Left ventricle myocardium superior (tissue), 1 donor: ENCODE measurements at places on chromosomes 3 and 15. TPM values are rescaled to one million over a fixed set of nuclear protein-coding genes. Genes with fewer than 3 reads are reported as not detected.

The TMEM158 gene
- 0.82 TPM for total RNA-seq

The ZNF80 gene
- total RNA-seq: not detected

The SLCO3A1 gene
- 52.8 TPM for total RNA-seq

The SEMA3B gene
- 20.6 TPM for total RNA-seq

The CALML4 gene
- total RNA-seq: 0.99 TPM

The NANOGP8 gene
- not detected for total RNA-seq

The WDR93 gene
- total RNA-seq: not detected

The CSNK1G1 gene
- 8.2 TPM for total RNA-seq

The C3orf52 gene
- 1.7 TPM for total RNA-seq

The GTF2E1 gene
- total RNA-seq: 11.4 TPM

The NUP210 gene
- total RNA-seq: 3.9 TPM

The GOLGA8Q gene
- 1.1 TPM for total RNA-seq

The ARHGEF26 gene
- total RNA-seq: 1.4 TPM

The MAGEL2 gene
- 0.05 TPM for total RNA-seq

The ISLR2 gene
- total RNA-seq: 2.2 TPM

The KBTBD8 gene
- total RNA-seq: 5.8 TPM

The GUCA1C gene
- total RNA-seq: 1.8 TPM

The CGNL1 gene
- 15.2 TPM for total RNA-seq

The TSPAN3 gene
- 97.1 TPM for total RNA-seq

The CACNA1D gene
- 1.0 TPM for total RNA-seq

The CAV3 gene
- total RNA-seq: 28.2 TPM

The STRC gene
- not detected for total RNA-seq

The KNSTRN gene
- 10.1 TPM for total RNA-seq

The CCDC80 gene
- 80.0 TPM for total RNA-seq

The IGF2BP2 gene
- total RNA-seq: 16.7 TPM

The MED12L gene
- total RNA-seq: 0.10 TPM

The LRRC2 gene
- total RNA-seq: 122 TPM

The RBP2 gene
- not detected for total RNA-seq

The MCTP2 gene
- total RNA-seq: 2.1 TPM

The CCR8 gene
- total RNA-seq: not detected

The SKOR1 gene
- 0.07 TPM for total RNA-seq

The KBTBD13 gene
- 10.6 TPM for total RNA-seq

The SLC12A1 gene
- not detected for total RNA-seq

The MEX3B gene
- total RNA-seq: 3.6 TPM

The TAGLN3 gene
- total RNA-seq: not detected

The PRICKLE2 gene
- 4.1 TPM for total RNA-seq

The FANCD2 gene
- 1.6 TPM for total RNA-seq

The CHMP2B gene
- total RNA-seq: 33.1 TPM

The MYEF2 gene
- total RNA-seq: 6.9 TPM

The CILP gene
- 7.8 TPM for total RNA-seq

The PIGX gene
- 14.1 TPM for total RNA-seq

The GLT8D1 gene
- 27.4 TPM for total RNA-seq

The DPPA2 gene
- total RNA-seq: not detected

The GABRA5 gene
- total RNA-seq: not detected

The PRSS50 gene
- 0.10 TPM for total RNA-seq

The HRG gene
- total RNA-seq: not detected

The ERICH6 gene
- not detected for total RNA-seq

The ATP13A4 gene
- total RNA-seq: 0.64 TPM

The ITIH3 gene
- total RNA-seq: not detected

The BFSP2 gene
- not detected for total RNA-seq

The UBL7 gene
- total RNA-seq: 55.1 TPM

The CHRNA5 gene
- total RNA-seq: 4.4 TPM

The TIGIT gene
- not detected for total RNA-seq
